NCI-H1436 treated with DMSO at 0.1 percent for 48 hours (cell line): ENCODE measurements at places on chromosomes 16 and 17.

DNA sequence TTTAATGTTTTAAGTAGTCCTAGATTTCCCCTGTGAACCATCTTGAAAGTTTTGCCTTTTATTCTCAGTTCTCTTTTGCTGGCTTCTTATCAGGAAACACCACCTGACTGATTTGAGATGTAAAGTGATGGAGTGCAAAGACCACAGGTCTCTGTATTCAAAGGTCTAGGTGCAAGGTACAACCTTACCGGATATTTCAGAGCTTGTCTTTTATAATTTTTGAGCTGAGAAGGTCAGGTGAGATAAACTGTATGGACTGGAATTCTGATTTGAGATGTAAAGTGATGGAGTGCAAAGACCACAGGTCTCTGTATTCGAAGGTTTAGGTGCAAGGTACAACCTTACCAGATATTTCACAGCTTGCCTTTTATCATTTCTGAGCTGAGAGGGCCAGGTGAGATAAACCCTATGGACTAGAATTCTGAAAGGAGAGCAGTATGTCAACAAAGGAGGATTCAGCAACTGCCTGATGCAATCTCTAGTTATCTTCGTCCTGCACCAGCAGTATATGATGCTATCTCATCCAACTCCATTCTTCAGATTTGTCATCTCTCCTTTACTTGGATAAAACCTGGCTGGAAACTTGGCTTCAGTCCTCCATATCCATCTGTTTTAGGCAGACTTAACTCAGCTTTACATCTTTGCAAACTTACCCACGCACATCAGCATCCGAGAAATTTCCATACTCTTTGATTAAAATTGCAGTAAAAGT lies 64.3 kb downstream of the CENPV start:
- no peak for DNase-seq

DNA sequence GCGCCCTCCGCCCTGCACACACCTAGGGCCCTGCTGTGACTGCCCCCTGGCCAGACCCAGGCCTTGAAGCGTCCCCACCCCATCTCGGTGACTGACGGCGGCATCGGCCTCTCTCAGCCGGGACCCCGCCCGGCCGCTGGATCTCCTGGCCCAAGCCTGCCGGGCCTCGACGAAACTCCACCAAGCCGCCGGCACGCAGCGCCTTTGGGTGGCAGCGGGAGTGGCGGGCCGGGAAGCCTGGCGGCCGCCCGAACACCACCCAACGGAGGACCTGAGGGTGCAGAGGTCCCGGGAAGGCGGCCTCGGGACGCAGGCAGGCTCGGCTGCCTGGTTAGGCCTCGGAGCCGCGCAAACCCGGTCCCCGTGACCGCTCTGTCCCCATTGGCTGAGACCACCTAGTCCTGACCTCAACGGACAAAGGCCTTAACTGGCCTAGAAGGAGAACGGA lies 12.0 kb upstream of the TMEM97 start:
- no peak for DNase-seq

GRCh38 chr17:43888548-43888947 lies 18.8 kb downstream of the MPP2 start:
- DNase-seq: no peak

DNA sequence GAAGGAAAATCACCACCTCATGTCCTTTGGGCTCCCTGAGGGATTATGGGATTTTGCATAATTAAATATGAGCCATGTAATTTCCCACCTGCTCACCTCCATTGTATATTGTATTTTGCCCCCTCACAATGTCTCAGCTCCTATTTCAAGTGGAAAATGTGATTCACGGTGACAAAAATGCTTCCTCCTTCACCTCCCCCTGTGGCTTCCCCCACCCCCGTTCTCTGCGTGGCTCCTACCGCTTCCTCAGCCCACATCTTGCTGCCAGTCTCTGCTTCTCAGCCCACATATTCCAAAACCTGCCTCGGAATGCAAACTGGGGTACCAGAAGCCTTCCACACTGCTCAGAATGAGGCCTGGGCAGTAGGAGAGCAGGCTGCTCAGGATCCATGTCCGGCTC lies 394.5 kb upstream of the C16orf82 start:
- DNase-seq: peak; percentile 82

GRCh38 chr17:50117202-50118051 lies 12.5 kb downstream of the SAMD14 start:
- DNase-seq: no peak
